ENCODE measurements at places on chromosomes 5 and 9.

DNA sequence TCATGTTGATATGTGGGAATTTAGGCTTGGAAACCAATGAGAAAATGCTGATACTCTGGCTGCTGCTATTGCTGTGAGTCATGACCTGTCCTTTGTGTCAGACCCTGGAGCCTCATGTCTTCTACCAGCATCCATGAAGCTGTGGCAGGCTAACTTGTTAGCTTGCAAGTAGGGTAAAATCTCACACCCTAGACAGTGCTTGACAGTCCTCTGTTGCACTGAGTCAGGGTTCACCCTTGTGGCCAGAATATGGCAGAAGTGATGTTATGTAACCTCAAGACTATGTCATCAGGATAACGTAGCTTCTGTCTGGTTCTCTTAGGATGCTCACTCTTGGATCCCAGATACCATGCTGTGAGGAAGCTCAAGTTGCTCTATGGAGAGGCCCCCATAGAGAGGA is 110.8 kb downstream of the LHX2 start:
- no peak for DNase-seq

GRCh38 chr9:122860319-122861142 is 32.1 kb upstream of the PDCL start:
- DNase-seq, result no peak

DNA sequence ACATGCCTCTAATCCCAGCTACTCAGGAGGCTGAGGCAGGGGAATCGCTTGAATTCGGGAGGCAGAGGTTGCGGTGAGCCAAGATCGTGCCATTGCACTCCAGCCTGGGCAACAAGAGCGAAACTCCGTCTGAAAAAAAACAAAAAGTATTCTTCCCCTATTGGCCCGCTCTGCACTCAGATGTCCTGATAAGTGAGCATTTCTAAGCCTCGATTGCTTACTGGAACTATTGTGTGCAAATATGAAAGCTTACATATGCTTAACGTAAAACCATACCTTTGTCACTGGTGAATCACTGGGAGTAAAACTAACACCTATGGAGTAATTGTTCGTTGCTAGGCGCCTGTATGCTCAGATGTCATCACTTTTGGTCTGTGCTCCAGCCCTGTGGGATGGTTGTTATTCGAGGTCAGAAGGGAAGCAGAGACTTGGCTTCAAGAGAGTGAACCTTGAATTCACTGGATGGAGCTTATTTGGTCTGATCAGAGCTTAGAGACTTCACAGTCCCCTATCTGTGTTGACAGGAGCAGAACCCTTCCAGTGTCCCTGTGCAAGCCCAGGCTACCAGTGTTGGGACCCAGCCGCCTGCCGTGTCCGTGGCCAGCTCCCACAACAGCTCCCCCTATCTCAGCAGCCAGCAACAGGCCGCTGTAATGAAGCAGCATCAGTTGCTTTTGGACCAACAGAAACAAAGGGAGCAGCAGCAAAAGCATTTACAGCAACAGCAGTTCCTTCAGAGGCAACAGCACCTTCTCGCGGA is 25.3 kb upstream of the LTC4S start:
- no peak for DNase-seq

DNA sequence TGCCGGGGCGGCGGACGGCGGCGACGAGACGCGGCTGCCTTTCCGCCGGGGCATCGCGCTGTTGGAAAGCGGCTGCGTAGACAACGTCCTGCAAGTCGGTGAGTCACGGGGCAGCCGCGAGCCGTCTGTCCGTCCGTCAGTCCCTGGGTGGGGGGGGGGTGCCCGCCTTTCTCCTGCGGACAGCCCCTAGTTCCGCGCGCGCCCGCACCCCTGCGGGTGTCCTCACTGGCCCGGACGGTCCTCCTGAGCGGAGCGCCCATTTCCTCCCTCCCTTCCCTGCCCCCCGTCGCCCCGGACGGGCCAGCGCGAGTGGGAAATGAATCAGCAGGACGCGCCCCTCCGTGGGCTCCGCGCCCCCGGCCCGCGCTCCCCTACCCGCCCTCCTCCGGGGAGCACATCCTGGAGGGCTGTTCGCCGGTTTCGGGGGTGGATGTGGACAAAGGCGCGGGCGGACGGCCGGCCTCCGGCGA is 828 bp downstream of the ZSWIM6 start:
- DNase-seq, result peak; percentile 72

DNA sequence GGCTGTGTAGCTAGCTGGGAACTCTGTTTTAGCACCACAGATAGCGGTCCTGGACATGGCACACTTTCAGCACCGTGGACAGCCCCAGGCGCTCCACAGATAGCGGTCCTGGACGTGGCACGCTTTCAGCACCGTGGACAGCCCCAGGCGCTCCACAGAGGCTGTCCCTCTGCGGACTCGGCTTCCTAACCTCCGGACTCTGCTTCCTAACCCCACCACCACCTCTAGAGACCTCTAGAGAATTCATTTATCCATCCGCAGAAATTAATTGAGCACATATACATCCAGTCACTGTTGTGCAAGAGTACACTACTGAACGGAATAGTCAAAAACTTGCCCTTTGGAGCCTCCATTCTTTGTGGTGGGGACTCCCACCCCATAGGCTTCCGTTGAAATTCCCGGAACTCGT is 27.4 kb downstream of the UNC5A start:
- peak; percentile 65 for DNase-seq

- no peak for DNase-seq
These were observed 137.6 kb downstream of the MRPL36 start for GRCh38 chr5:1661831-1662558.

DNA sequence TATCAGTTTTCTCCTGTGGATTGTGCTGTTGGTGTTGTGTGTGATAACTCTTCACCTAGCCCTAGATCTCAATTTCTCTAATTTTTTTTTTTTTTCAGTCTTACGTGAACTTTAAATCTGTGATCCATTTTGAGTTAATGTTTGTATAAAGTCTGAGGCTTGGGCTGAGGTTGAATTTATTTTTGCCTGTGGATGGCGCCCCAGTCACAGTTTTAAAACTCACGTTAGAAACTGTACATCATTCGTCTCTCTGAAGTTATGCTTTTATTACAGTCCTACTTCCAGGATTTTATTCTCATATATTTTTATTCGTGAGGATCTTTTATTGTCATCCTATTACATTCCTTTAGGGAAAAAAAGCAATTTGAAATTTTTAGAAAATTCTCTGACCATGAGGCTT is 103.1 kb downstream of the EHMT1 start:
- DNase-seq, result no peak

DNA sequence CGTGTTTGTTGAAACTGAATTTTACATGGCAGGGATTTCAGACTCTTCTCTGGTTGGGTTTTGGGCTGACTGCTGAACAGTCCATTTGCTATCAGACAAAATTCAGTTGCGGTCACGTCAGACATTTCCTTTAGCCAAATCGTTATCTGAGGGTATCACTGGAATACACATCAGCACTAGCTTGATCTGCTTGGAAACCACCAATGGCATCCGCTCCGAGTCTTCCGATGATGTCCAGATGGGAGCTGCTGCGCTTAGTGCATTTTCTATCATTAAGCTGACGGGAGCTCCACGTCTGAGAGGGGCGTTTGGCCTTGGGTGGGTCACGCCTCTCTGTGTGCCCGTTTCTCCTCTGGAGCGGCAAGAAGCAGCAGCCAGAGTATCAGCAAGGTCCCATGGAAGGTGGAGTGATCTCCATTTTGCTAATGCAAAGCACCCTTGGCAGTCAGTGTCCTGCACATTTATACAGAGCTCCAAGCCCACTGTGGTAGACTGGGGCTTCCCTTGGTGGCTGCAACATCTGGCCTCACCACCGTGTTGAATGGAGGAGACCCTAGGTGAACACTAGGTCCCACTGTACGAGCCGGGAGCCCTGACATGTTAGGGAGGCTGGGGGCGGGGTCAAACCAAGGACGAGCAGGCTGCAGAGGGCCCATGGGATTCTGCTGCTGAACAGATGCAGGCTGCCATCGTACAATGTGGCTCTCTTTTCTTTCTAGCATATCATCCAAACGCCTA is 134.6 kb upstream of the PHYKPL start:
- no peak for DNase-seq

GRCh38 chr9:92042260-92042659 is 73.0 kb downstream of the SPTLC1 start:
- no peak for DNase-seq

GRCh38 chr9:134562146-134562849 is 79.3 kb upstream of the COL5A1 start:
- DNase-seq, result no peak

GRCh38 chr5:58934629-58935097 is 351.8 kb downstream of the RAB3C start:
- no peak for DNase-seq

DNA sequence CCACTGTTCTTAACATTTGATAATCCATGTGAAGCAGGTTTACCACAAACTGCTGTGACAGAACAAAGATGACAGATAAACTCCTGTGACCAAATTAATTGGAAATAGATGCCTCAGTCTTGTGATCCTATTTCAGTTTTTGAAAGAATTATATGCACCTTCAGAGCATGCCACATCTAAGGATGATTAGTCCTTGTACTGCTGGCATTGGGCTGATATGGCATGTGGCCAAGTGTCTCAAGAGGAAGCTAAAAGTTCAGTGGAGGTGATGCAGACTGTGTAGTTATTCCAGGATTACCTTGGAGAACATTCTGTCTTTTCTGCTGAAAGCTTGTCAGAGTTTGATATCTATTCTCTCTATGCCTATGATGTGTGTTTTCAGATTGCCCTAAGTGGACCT is 314.4 kb upstream of the EFNA5 start:
- DNase-seq, result no peak

DNA sequence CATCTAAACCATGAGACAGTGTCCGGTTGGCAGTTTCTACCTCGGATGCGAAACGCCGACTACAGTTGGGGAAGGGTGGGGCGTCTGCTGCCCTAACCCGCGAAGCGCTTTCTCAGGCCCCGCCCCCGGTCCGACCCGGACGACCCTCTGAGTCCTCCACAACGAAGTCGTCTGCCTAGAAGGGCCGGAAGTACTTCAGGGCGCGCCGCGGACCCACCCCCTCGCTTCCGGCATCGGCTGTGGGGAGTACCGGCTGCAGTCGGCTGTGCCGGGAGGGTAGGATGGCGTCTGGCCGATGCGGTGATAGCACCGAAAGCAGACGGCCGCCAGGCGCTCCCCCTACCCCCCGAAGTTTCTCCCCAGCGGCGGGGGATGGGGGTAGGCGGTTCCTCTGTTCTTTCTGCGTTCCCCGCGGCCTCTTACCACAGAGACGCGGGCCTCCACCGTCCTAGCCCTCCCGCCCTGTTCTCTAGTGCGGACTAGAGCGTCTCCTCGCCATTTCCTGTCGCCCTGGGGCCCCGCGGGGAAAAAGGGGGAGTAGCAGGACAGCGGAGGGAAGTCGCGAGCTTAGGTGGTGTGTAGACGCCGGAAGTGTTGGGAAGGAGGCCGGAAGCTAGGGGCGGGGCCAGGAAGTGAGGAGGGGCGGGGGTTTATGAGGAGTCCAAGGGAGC is at the start of gene TRIM41:
TRIM41 (plus strand) TSS at position 224 of the 671 bp plus-strand sequence. CDS start 719 bp downstream, outside the sequence.
- peak; percentile 88 for DNase-seq

GRCh38 chr5:170773024-170773985 is 10.2 kb upstream of the GABRP start:
- DNase-seq, result no peak

DNA sequence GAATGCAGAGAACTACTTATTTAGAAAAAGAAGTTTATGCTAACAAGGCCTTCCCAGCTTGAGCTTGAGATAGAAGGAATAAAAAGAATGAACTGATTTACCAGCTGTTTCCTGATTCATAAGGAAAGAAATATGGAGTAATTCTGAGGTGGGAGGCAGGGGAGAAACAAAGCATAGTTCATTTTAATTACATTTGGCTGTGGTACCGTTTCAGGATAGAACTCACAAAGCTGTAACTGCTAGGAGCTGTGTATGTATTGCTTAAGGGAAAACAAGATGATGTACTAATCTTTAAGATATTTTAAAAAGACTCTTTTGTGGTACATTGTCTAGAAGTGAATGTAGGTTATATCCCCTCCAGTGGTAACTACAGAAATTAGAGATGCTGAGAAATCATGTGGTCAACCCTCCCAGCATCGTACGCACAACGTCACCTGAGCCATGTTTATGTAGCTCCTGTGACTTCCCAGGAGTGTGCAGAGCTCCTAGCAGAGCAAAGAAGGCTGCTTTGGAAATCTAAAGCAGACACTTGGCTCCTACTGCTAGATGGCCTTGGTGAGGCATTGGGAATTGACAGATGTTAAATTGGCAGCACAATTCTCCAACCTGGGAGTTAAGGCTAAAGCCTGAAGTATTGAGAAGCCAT is 208.3 kb upstream of the VLDLR start:
- no peak for DNase-seq

DNA sequence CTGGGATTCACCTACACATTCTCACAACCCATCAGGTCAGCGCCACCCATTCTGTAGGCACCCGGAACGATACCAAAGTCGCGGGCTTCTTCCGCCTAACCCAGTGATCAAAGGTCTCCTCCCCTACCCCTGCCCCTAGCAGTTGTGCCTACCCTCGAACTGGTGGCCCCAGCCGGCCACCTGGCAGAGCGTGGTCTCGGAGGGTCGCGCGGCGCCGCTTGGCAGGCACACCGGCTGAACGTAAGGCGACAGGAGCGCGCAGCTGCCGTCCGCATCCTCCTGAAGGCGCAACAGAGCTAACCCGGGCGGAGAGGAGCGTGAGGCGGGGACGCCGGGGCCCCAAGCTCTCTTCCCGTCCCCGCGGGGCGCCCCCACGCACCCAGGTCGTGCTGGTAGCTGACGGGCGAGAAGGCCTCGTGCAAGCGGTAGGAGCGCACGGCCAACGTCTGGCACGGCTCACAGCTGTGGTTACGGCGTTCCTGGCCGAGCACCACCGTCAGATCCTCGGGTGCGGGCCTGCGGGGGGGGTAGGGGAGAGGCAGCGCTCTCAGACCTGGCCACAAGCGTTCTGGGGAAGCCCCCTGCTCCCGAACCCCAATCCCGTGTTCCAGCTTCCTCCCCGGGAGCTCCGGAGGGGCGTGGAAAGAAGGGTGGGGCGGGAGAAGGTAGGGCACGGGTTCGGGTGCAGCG is 2.8 kb upstream of the PFN3 start:
- DNase-seq, result peak; percentile 40

DNA sequence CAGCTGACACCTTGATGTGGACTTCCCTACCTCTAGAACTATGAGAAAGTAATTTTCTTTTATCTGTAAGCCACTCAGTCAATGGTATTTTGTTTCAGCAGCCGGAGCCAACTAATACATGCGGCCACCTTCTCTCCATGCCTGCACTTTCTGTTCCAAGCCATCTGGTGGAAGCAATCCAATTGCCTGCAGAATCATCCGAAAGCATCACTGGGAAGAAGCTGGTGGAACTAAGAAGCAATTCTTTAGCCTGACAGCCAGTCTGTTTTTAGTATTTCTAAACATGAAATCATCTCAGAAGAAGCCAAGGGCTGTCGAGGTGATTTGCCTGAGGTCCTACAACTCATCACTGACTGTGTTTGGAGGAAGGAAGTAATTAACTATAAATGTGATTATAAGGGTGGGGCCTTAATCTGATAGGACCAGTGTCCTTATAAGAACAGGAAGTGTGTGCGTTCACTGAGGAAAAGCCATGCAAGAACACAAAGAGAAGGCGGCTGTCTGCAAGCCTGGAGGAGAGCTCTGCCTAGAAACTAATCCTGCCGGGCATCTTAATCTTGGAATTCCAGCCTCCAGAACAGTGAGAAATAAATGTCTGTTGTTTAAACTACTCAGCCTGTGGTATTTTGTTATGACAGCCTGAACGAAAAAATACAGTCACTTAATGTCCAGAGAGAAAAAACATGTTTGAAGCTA is 49.1 kb downstream of the NXNL2 start:
- DNase-seq, result no peak

- DNase-seq, result no peak
These were observed 39.1 kb upstream of the UNC5A start for GRCh38 chr5:176771102-176771845.

All from frontal cortex (tissue), 4 donors.